ENCODE measurements at places on chromosomes 2 and 18. TPM values are rescaled to one million over a fixed set of nuclear protein-coding genes. Genes with fewer than 3 reads are reported as not detected.
A peak's percentile ranks its signal among the peaks of the same experiment; 100 is the strongest.

ZSWIM2 gene
- not detected for total RNA-seq

- no peak for DNase-seq
These were observed 185.7 kb downstream of the TPGS2 start for GRCh38 chr18:36643061-36643460.

DNA sequence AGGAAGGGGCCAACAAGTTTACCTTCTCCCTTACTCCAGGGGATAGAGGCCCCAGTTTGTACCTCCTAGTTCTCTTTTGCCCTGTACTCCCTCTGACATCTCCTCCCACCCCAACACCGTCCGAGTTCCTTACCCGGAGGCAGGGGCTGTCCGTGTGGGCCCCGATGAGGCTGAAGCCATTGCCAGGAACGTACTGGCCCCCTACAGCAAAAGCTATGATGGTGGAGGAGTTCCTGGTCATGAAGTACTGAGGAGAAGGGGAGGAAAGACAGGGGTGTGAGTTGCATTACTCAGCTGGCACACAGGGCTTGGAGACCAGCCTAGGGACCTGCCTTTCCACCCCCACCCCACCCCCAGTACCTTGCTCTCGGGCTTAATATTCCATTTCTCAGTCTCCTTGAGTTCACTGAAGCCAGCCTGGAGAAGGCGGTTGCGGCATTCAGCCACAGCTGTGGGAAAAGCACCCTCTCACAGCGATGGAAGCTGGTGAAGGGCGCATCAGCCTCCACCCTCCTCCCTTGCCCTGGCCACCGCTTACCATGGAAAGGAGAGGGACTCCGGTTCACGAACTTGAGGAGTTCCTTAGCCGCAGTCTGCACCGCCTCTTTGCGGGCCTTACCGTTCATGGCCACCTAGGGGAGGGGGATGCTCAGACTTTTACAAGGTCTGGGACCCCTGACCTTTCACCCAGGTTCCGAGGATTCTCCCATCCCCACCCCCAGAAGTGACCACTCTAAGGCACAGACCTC lies 1.0 kb downstream of the DNPEP start:
- peak; percentile 39 for DNase-seq

- no peak for DNase-seq
These were observed 81.5 kb downstream of the MAPRE2 start for GRCh38 chr18:35122586-35123224.

DNA sequence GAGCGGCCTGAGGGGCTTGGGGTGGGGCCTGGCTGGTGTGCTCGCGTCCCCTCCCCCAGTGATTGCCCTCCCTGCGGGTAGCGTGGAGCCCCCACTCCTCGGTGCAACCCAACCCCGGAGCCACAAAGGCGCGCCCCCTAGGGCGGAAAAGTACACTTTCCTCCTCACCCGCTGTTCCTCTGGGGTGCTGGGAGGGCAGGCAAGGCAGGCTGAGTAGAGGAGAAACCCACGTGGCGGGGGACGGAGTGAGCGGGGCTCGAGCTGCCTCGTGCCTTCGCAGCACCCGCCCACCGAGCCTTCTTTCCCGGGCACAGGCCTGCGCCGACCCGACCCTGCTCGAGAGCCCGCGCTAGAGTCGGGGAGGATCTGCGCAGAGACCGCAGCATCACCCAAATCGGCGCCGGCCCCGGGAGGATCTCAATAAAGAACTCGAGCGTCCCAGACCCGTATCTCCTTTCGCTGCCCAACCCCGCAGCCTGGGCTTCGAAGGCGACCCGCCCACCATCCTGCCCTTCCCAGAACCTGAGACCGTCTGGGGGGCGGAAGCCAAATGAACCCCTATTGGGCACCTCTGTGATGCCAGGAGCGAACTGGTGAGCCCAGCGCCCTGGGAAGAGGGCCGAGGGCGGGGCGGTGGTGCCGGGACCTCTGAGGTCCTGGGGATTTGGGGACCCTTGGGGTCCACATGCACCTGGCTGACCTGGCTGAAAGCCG lies 1.5 kb downstream of the UCN start:
- DNase-seq: peak; percentile 39

DNA sequence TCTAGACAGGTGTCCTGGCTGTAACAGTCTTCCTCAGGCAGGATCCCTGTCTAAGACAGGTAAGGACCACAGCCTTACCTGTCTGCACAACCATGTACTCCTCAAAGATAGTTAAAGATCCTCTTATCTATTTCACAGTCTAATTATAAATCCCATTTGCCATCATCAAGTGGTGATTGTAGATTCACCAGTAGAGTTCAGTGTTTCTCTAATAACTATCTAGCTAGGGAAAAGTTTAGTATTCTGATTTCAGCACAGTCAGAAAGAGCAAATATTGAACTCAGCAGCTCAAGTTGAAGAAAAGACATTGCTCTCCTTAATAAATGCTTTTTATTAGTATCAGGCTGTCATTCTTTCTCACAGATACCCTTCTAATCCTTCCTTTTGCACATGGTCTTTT lies 1305.5 kb upstream of the NXPH2 start:
- DNase-seq: peak; percentile 1

GRCh38 chr2:43407935-43408334 lies 181.5 kb upstream of the ZFP36L2 start:
- peak; percentile 19 for DNase-seq

GRCh38 chr2:98442488-98442887 lies 2.2 kb upstream of the INPP4A start:
- no peak for DNase-seq

- DNase-seq: peak; percentile 56
These were observed 4.7 kb upstream of the HOXD10 start for GRCh38 chr2:176111846-176112374.

DNA sequence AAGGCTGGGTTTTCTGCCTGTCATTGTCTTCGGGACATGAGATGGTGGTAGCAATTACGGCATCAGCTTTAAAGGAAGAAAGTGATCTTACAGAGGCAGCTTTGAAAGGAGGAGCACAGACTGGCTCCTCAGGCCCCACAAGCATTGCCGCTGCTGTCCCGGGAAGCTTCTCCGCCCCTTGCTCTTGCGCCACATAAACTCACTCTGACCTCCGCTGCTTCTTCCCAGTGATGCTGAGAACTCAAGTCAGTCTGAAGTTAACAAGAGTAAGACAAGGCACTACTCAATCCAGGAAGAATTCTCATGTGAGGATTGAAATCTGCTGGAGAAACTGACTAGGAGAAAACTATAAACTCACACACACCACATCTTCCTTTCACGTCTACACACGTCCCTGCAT lies 112.4 kb upstream of the RIOK3 start:
- DNase-seq: no peak

DNA sequence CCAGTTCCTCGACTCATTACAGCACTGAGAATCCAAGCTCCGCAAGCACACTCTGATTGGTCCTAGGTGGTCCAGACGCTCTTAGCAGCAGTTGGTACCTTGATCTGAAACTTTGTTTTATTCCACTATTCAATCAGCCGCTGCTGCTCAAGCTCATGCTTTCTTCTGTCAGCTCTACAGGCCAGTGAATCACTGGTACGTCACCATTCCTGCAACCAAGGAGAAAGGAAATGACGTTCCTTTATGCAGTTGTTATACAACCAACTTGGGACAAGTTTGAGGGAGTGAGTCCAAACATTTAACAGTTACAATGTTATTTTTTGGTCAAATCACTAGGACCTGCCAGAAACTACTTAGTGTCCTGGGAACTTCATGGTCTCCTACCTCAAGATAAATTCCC lies 398.8 kb upstream of the TMEFF2 start:
- peak; percentile 0 for DNase-seq

GRCh38 chr2:148853458-148853857 lies 21.6 kb upstream of the KIF5C start:
- no peak for DNase-seq

DNA sequence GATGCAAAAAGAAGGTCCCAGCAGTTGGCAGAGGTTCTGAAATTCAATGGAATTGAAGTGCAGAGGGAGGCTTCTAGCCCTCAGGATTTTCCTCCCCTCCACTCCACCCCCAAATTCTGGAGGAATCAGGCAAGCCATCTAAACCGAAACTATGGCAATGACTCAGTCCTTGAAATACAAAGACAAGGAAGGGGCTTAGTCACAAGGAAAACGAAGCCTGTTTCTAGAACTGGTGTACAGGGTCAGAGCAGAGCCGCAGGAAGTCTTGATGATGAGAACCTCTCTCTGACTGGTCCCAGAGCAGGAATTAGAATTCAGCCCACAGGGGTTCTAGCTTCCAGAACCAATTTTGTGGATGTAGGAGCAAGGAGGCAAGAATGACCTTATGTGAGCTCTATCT lies 111.7 kb upstream of the SCN1A start:
- peak; percentile 95 for DNase-seq

FBXO41 gene
- 1.0 TPM for total RNA-seq

DNA sequence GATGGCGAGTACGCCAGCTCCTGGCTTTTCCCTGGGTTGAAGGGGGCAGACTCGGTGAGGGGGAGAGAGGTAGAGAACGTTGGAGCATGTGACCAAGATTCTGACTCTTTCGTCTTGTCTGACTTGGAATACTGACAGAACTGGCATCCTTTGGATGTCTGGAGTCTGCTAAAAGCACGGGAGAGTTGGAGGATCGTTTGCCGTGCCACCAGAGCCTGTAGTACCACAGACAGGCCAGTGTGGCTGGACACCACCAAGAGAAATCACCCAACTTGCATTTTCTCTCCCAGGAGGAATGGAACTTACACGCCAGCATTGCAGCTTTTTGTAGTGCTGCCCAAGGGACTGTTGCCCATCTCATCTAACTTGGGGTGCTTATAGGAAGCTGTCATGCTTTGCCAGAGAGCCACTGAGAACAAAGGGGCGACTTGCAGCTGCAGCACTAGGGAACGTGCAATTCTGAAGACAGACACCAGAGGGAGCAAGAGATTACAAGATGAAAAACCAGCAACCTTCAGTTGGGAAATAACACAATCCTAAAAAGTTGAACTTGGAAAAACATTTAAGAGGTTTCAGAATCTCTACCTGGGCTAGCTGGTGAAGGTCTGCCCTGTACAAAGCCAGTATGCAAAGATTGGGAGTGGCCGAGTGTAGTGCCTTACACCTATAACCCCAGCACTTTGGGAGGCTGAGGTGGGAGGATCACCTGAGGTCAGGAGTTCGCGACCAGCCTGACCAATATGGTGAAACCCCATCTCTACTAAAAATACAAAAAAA lies 24.1 kb downstream of the PSMG2 start:
- DNase-seq: peak; percentile 70

DNA sequence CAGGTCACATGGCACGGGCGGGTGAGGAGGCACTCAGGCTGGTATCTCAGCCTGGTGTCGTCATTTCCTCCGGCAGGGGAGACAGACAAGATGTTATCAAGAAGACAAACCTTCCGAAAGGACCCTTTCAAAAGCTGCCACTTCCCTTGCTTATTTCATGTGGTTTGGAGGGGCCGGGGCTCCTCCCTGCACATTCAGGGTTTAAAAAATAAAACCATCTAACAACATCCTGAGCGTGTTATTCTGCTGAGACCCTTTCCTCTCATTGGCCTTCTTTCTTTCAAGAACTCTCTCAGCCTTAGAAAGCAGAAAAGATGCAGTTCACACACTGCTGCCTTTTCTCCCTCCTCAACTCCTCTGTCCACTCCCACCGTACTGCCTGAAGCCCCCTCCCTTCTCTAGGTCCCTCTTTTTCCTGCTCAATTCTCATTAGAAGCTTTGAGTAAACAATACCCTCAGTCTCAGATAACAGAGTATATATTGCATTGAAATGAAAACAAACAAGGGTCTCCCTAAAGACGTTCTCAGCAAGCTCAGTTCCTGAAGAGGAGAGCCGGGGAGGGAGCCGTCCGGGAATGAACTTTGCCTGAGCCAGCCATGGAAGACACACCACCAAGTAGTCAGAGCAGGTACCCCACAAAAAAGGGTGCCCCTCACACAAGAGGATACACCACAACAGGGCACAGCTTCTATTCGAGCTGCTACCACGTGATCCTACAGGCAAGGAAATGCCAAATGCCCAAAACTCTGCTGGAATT lies 9.7 kb downstream of the SMAD7 start:
- peak; percentile 21 for DNase-seq

DNA sequence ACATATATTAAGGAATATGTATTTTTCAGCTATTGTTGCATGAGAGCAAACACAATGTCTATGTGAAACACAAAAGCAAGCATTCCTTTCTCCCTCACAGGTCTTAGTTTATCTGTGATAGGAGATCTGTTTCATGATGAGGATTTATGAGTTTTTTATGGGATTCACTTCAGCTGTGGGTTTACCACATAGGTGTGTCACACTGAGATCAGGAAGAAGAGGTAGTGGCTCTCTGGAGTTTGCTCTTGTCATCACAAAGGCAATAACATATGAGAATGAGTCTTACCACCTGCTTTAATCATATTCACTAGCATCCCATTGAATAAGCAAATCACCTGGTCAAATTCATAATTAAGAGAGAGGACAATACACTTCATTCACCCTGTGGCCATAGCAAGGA lies 960.3 kb upstream of the SLC39A10 start:
- no peak for DNase-seq

- no peak for DNase-seq
These were observed 42.7 kb upstream of the TAF4B start for GRCh38 chr18:26183395-26184112.

SOX11 gene
- total RNA-seq: under 0.01 TPM

MRPL33 gene
- total RNA-seq: 70.8 TPM

ALPP gene
- total RNA-seq: not detected

TXNDC2 gene
- total RNA-seq: not detected

DNA sequence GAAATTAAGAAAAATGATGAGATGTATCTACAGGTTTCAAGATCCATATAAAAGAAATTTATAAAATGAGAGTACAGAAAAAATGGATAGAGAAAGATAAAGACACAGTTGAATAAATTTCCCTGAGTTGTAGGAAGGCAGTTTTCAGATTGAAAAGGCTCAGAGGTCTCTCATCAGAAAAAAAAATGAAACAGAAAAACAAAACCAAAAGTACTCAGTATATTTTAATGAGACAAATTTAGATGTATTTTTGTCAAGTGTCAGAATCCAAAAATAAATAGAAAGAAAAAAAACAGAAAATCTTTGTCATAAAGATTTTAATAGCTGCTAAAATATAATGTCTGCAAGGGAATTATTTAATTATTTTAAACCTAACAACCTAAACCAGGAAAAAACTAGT lies 520.5 kb downstream of the KCNJ3 start:
- DNase-seq: no peak

CEBPZ gene
- 34.0 TPM for total RNA-seq

GRCh38 chr2:125280265-125280664 lies 1255.2 kb downstream of the CNTNAP5 start:
- DNase-seq: no peak

CDK15 gene
- total RNA-seq: 1.3 TPM

DNA sequence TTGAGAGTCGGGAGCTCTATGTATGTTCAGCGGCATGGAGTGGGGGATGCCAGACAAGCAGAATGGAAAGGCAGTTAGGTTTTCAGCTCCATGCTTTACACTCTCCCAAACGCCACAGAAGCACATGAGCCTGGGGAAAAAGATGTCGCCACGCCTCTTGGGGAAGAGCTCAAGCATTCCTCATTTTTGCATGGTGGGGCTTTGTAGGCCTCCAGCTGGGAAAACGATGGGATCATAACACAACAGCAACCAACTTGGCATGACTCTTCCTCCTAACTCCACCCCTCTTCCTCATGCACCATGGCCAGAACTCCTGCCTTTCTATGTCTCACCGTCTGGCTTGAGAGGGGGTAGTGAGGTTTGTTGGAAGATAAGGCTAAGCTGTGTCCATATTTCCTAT lies 102.6 kb downstream of the PAX3 start:
- no peak for DNase-seq
